ENCODE measurements at places on chromosomes 3 and 15.

GRCh38 chr3:122754929-122755328 is 38.7 kb downstream of the HSPBAP1 start:
- no peak for DNase-seq

GRCh38 chr15:45110256-45110820 is 3.6 kb downstream of the DUOX2 start:
- no peak for DNase-seq

- no peak for DNase-seq
These were observed 68.1 kb downstream of the TMEM266 start for GRCh38 chr15:76127880-76128279.

GRCh38 chr15:98900356-98900755 is 107.2 kb downstream of the PGPEP1L start:
- no peak for DNase-seq

DNA sequence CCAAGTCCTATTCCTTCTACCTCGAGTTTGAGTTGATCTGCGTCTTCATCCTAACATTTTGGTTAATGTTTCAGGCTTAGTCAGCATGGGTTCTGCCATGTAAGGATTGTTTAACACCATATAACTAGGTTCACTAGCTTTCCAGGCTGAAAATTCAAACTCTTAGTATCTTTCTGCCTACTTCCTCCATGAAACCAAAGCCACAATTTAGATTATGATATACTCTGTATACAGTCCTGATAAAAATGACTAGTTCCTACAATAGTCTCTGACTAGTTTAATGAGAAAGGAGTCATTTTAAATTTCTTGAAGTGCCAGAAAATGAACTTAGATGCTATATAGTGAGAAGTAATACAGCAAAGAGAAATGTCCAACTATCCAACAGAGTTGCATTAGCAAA is 6.6 kb upstream of the BTLA start:
- no peak for DNase-seq

DNA sequence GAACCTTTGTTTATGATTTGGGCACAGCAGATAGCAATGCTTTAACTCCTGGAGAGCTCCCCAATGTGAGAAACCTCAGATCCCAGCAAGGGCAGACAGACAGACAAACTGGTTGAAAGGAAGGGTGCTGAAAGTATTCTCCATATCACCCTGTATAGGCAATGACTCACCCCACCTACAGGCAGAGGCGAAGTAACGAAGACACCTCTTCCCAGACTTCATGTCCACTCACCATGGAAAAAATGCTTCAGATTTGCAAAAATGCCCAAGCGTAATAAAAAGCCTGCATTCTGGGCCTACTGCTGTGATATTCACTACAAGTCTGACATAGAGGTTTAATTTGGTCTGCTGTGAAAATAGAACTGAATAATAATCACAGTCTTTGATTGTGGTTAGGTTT is 50.5 kb downstream of the THBS1 start:
- DNase-seq, result no peak

DNA sequence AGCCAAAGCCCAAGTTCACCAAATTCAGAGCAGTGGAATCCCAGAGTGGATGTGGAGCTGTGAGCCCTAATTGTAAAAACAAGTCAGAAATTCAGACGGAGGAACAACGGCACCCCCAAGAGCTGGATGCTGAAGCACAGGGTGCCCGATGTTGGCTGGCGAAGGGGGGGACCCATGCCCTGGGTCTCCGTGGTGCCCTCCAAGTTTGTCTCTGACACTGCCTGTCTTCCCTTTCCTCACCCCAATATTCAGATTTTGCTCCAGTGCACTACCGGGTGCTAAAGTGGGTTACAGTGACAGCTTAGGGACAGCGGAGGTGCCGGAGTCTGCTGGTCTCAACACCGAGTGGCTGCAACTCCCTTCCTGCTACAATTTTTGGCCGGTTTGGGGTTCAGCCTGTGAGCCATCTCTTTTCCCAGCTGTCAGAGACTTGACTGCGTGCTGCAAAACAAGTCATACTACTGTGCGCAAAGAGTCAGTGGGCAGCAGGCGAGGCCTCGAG is 6.6 kb downstream of the GRIP2 start:
- no peak for DNase-seq

DNA sequence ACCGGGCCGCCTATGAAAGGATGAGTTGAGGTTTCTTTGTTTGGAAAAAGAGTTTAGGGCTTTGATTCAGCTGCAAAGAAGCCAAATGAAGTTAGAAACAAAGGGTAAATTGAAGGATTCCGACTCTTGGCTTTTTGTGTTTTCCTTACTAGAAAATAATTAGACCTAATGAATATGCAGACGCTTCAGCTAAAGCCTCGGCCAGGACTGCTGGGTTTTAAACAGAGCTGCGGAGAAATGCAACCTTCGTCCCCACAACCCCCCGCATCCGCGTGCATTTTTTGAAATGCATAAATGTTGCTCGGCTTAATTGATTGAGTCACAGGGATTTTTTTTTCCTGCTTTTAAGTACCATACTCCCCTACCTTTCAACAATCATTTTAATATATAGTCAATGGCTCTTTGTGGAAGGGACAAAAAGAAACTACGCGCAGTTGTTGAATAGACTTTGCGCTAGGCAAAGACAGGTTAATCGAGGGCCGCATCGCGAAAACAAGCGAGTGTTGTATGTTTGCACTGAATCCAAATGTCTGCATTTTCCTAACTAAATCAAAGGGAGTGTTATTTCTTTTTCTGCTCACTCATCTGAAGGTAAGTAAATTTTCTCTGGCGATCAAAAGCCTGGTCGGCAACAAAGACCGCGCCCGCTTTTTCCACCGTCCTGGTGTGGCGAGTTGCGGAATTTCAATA is 1.3 kb upstream of the ZIC4 start:
- DNase-seq, result no peak

DNA sequence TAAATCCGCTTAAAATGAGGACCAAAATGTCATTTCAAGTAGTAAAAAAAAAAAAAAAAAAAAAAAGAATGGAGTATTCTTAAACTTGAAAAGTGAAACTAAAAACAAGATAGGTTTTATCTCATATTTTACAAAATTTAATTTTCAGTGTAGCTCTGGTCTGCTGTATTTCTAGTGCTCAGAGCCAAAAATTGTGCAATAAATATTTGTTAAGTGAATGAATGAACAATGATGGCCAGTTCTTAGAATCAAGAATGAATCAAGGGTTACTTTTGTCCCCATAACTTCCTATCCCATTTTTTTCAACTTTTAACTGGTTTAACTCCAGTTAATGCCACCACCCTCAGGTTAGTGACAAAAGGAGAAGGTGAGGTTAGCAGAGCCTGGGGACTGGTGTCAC is 214.4 kb downstream of the ABHD5 start:
- DNase-seq, result no peak

GRCh38 chr15:43429687-43430086 is 58.8 kb downstream of the TUBGCP4 start:
- no peak for DNase-seq

- DNase-seq, result no peak
These were observed 143.2 kb upstream of the PRR20G start for GRCh38 chr3:127431066-127431465.

GRCh38 chr3:36697229-36698001 is 66.9 kb downstream of the DCLK3 start:
- no peak for DNase-seq

- peak; percentile 85 for DNase-seq
These were observed 86.4 kb downstream of the WDR76 start for GRCh38 chr15:43913026-43913780.

GRCh38 chr3:53589201-53589600 is 94.8 kb downstream of the CACNA1D start:
- DNase-seq, result no peak

GRCh38 chr15:74430510-74430951 is 3.2 kb downstream of the SEMA7A start:
- no peak for DNase-seq

GRCh38 chr3:24548278-24548677 is 53.6 kb upstream of the THRB start:
- DNase-seq, result no peak

DNA sequence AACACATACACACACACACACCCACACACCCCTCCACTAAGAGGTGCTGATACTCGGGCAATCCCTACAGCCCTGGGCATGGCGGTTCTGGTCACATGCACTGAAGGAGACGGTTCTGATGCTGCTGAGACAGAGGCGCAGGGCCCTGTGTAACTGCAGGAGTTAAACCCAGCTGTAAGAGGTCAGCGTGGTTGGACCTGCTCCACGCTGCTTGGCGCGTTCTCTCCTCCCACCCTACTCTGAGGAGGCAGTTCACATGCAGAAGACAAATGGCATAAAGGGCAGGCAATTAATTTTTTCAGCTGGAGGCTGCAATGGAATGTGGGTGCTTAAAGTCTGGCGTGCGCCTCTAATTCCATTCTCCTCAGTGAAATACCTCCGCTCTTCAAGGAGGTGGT is 35.2 kb downstream of the GRK7 start:
- DNase-seq, result no peak

DNA sequence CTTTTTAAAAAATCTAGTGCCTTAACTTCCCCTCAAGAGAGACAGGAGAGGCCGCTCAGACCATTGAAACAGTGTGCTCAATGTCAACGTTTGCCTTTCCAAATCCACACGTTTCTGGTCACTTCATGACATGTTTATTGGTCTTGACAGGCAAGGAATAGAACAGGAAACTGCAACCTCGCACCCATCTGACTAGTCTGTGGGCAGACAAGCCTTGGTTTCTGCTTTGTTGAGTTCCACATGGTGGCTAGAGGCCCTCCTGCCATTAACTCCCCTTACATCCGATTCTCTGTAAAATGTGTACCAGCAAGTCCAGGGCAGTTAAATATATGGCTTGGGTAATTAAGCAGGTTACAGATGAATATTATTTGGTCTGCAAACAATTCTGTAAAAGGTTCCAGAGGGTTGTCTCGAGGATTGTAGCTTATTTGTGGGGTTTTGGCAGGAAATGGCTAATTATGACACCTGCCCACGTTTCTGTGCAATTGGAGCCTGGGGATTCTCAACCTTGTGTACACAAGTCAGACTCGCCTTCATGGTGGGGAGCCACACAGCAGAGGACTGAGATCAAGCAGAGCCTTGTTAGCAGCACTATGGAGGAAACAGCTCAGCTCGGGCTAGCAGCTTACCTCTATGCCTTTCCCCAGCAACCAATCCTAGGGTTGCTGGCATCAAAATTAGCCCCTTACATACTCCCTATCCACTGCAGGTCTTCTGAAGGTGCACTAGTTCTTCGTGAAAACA is 317.5 kb upstream of the IGF1R start:
- no peak for DNase-seq

DNA sequence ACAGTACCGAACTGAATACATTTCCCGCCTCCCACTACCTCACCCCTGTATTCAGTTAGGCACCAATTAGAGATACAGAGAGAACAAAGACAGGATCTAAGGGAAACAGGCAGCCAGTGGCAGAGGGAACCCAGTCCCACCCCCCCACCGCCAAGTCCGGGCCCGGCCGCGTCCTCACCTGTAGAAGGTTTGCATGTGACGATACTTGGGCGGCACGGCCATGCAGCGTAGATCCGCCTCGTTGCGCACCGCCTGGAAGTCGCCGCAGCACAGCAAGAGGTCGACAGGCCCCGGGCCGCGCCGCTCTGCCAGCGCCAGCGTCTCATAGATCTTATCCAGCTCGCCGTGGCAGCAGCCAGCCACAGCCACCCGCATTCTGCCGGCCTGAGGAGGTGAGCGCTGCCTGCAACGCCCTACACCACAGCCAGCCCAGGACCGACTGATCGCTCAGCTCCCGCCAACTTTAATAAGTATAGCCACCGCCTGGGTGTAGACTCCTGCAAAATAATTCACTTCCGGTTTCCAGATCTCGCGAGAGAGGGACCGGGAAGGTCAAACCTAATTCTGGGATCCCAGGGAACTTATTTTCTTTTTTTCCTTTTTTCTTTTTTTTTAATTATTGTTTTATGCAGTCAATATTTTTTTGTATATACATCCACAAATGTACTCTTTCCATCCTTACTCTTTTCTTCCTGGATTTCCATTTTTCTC is at the start of gene DBR1:
Gene DBR1, minus strand, starts transcription at position 501 of the 711 bp plus-strand sequence. Its CDS starts 126 bp downstream, at position 375.
- DNase-seq, result peak; percentile 75

DNA sequence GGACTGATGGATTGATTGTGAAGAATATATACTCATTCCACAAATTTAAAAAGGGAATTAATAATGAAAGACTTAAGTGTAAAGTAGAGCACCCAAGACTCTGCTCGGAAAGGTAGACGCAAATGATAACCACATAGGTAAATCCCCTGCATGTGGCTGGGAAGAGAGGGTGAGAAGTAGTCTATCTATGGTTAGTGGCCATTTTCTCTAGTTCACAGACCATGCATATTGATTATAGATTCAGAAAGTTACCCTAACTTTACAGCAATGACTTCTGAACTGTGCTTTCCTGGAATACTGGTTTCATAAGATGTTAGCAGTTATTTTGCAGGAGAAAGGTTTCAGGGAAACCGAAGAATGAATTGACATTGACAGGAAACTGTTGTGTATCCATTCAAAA is 51.7 kb downstream of the CASR start:
- no peak for DNase-seq

- DNase-seq, result no peak
These were observed 953.8 kb upstream of the ALCAM start for GRCh38 chr3:104412608-104413580.

DNA sequence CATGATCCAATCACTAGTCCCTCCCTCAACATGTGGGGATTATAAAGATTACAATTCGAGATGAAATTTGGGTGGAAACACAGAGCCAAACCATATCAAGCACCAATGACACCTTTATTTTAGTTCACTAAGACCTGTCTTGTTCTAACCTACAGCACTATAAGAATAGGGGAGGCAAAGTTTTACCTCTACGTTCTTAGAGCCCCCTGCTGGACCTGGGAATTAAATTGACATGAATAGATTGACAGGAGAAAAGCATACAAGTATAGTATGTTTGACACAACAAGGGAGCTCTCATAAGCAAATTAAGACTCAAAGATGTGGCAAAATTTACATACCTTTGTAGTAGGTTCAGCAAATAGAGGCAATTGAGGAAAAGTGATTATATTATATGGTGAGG is 974.4 kb upstream of the ALCAM start:
- DNase-seq, result no peak

GRCh38 chr3:170344971-170345370 is 12.5 kb upstream of the SKIL start:
- DNase-seq, result no peak

- DNase-seq, result no peak
These were observed 19.4 kb downstream of the ZNF80 start for GRCh38 chr3:114218006-114218405.

DNA sequence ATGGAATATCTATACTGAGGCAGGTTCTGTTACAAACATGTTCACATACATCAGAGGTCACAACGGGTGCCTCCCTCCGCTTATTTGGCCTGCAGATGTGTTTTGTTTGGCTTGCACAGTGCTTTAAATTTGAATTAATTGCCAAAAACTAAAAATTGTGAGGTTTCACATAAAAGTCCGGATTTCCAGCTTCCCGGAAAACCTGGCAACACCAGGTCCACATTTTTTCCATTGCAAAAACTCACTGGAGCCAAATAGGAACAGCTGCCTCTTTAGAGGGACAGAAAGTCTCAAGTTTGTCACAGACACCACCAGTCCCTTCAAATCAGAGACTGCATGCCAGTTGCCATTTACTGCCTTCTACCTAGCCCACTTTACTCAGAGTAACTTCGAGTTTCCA is 205.9 kb upstream of the MDFIC2 start:
- no peak for DNase-seq

DNA sequence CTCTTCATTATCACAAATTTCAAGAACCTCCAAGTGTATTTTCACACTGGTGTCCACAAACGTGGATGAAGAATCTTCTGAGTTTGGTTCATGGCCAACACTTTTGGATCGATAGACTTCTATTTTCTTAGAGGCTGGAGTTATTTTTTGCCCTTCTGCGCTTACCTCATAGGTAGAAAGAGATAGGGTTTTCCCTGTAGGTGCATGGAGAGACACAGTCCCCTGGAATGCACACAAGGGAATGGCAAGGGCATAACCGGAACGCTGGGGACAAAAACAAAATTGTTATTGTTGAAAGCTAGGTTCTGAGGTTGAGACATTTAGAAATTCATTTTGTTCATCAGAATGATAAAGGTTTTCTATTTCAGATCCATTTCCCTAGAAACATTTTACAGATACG is 13.7 kb upstream of the DHX36 start:
- DNase-seq, result no peak

All from T1000 (cell line).